ENCODE measurements at places on chromosomes 3 and 15.

GRCh38 chr15:70361891-70362290, 264.2 kb upstream of the TLE3 start:
- DNase-seq = no peak

DNA sequence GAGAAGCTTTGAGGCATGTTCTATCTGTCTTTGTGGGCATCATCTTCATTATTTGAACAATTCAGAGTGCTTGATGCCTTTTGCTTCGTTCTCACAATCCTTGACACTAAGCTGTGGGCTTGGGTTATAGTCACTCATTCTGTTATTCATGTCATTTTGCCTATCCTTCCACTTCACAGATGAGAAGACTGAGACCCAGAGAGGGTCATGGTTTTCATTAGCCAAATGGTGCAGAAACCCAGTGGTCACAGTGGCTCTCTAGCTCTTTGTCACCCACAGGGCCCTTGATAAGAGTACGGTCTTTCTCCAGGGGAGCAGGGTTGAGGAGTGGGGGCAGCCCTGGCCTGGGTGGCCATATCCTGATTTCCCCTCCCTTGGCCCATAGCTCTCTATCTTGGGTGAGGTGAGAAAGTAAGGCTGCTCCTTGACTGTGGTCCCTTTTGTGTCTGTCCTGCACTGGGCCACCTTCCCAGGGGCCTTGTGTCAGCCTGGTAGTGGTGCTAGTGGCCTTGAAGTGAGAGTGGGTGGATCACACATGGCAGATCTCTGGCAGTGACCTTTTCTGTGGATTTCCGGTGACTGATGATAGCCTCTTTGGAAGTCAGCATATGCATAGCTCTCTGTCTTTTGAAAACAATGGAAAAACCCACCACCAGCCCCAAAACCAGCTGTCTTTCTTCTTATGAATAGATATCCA, 130.1 kb downstream of the IGF1R start:
- DNase-seq = no peak

GRCh38 chr3:47270526-47270925, 12.1 kb downstream of the KIF9 start:
- no peak for DNase-seq

GRCh38 chr3:187281191-187281714, 10.3 kb downstream of the MASP1 start:
- no peak for DNase-seq

DNA sequence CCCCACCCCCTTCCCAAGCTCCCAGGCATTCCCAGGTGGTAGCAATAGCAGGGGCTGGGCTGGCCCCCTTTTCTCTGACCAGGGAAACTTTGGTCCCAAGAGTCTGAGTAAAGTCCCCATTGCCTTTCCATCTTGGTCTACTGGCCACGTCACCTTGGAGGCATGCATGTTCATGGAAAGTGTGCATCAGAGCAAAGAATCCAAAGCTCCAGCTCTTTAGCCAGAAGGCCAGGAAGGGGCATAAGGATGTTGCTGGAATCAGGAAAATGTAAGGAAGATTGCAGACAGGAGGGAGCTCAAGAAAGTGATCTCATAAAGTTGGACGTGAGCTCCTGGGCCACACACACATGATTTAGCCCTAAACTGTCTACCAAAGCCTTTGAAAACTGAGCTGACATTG, 63.6 kb downstream of the KBTBD12 start:
- DNase-seq = no peak

DNA sequence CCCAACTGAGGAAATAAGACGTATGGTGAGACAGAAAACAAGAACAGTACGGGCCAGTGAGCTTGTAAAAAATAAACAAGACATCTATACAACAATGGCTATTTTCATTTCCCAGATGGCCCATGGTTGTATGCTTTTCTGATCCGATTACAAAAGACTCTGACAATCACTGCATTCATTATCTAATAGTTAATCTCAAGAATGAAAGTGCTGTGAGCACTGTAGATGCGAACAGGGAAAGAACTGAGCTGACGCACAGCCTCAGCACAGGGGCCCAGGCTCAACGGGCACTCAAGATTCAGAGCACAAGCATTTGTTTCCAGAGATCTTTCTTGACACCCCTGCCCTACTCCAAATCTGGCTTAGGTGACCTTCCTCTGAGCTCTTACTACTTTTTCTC, 6.9 kb downstream of the MTMR10 start:
- no peak for DNase-seq

Data from NCI-H1105 treated with DMSO at 0.1 percent for 48 hours (cell line).